ENCODE measurements at places on chromosomes 5 and 9.

DNA sequence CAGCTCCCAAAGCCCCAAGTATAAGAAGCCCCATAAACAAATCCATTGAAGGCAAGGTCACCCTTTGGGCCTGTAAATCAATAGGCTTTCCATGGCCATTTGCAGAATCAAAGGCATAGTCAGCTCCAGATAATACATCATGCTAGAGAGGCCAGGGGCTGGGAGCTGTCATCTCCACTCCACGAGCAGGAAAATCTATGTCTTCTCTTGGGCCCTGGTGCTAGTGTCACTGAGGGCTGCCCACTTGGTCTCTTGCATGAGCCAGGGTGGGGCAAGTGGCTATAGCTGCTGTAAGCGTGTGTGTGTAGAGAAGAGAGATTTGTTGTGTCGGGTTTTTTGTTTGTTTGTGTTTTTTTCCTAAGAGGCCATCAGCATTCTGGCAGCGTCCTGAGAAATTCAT, 90.0 kb upstream of the ZNF618 start:
- DNase-seq: no peak

DNA sequence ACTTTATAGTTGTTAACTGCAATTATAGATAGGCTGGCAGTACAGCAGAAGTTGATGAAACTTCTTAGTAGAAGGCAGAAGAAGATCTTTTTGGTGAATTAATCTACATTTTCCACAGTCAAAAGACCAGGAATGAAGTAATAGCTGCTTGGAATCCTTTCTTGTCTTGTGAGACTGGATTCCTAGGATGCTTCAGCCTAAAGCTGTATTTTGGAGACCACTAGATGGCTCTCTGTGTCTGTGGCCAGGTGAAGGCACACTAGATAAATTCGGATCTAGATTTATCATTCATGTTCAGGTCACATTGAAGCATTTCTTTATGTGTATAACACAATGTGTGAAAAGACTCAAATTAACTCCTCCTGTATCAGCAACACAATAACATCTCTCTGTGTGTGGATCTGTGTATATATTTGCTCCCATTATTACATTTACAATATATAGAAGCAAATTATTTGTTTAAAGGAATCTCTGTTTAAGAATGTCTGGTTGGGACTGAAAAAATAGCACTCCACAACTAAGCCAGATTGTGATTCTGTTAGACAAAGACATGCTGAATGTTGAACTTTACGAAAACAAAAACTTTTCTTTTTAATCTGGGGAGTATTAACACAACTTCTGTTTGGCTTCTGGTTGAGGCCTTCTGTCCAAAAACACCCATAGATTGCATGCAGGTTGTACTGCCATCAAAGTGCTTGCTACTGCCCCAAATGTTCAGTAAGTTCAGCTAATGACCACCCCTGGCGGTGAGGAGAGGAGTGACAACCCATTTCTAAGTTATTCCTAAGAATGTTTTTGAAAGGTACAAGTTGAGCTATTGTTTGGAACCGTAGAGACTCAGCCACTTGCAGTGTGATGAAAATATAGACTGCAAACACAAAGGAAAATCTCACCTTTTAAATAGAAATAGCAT, 10.6 kb downstream of the GRIN3A start:
- no peak for DNase-seq

GRCh38 chr5:91591076-91591475, 208.0 kb upstream of the ARRDC3 start:
- no peak for DNase-seq

- no peak for DNase-seq
These were observed 845.3 kb upstream of the PTPRD start for GRCh38 chr9:11457825-11458790.

GRCh38 chr5:138905541-138905940, 30.4 kb upstream of the LRRTM2 start:
- no peak for DNase-seq

DNA sequence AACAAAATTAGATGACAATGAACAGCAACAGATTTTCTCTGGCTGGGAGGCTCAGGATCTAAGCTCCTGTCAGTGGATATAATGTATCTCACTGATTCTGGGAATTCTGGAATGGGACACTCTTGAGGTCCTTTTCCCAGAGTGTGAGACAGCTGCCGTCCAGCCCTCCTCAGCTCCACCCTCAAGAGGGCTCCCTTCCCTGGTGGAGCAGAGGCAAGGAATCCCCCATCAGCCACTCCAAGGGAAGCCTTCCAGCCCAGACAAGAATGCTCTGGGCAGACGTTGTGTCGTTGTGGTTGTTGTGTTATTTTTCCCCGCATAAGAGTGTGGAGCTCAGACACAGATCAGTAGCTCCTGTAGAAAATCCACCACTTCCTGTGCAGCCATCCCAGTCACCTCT, 47.7 kb upstream of the ATP10B start:
- no peak for DNase-seq

DNA sequence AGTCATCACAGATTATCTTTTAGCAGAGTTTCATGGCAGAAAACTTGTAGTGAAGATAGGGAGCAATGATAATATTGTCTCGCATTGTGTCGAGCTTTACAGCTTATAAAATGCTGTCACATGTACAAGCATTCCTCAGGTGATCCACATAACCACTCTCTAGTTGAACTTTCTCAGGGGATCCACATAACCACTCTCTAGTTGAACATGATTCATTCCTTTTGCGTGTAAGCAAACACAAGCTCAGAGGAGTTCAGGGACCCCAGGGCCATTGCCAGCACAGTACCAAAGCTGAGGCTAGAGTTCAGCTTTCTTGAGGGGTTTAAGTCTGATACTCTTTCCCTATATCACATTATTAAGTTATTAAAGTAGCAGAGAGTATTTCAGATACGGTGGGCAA, 86.7 kb downstream of the CDH6 start:
- no peak for DNase-seq

DNA sequence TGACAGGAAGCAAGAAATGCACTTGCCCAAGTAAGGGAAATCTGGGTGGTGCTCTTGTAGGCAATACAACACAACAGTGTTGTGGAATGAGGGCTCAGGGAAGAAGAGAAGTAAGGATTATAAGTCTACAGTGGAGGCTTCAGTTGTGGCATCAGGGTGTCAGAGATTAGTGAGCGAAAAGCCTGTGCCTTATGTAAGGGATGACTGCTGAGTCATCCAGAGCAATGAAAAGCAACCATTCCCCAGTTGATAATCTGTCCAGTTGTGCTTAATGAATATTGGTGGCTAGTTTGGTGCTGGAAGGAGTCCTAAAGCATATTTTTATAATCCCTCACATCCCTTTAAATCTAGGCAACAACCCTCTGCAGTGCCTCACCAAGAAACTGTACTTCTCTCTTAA, 42.0 kb downstream of the FBXO38 start:
- DNase-seq: no peak

GRCh38 chr5:177260961-177261360, 42.6 kb downstream of the RAB24 start:
- DNase-seq: no peak

DNA sequence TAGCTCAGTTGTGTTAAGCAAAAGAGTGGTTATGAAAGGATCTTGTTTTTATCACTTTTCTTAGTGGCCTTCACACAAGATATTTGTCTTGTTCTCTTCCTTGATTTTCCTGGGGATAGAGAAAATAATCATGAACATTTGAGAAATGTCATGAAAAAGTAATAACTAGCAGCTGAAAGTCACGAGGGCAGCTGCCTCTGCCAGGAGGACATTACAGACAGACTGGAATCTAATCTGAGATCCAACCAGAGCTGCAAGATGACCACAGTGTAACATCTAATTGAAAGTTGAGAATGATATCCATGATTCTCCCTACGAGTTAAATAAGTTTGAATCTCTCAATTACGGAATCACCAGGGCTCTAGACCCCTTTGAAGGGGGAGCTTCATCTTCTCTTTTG, 274.9 kb downstream of the ARHGAP26 start:
- DNase-seq: no peak

- DNase-seq: no peak
These were observed 13.8 kb upstream of the ZDHHC11 start for GRCh38 chr5:864492-865167.

GRCh38 chr9:124932333-124932732, 8.6 kb downstream of the GOLGA1 start:
- DNase-seq: no peak

DNA sequence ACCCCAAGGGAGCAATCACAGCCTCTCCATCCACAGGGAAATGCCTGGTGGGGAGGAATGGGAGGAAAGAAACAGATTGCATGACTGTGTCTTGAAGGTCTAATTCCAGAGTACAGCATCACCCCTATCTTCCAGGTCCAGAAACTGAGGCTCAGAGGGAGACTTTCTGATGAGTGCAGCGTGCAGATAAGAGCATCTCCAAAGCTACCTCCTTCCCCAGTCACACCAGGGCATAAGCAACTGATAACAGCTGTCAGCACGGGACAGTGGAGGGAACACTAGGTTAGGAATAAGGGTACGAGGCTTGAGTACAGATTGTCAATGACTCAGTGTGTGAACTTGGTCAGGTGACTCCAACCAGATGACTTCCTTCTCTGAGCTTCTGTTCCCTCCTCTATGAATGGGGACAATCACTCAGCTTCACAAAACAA, 126.9 kb downstream of the KCNIP1 start:
- DNase-seq: no peak

DNA sequence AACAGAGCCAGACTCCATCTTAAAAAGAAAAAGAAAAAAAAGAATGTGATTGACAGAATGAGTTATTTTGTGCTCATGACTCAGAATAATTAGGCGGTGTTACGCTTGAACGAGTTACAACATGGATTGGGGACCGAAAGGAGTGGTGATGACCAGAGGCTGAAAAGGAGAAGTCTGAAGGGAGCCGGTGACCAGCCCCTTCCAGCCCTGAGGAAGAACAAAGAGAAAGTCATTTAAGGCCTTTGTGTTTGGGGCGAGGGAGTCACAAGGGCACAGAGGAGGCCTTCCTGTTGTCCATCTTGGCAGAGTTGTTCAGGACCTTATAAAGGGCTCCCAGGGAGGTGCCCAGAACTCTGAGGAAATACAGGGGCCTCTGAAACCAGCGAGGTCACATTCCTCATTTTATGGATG, 131.6 kb downstream of the GOLPH3 start:
- DNase-seq: no peak

- DNase-seq: no peak
These were observed 25.8 kb upstream of the LPCAT1 start for GRCh38 chr5:1549475-1550030.

DNA sequence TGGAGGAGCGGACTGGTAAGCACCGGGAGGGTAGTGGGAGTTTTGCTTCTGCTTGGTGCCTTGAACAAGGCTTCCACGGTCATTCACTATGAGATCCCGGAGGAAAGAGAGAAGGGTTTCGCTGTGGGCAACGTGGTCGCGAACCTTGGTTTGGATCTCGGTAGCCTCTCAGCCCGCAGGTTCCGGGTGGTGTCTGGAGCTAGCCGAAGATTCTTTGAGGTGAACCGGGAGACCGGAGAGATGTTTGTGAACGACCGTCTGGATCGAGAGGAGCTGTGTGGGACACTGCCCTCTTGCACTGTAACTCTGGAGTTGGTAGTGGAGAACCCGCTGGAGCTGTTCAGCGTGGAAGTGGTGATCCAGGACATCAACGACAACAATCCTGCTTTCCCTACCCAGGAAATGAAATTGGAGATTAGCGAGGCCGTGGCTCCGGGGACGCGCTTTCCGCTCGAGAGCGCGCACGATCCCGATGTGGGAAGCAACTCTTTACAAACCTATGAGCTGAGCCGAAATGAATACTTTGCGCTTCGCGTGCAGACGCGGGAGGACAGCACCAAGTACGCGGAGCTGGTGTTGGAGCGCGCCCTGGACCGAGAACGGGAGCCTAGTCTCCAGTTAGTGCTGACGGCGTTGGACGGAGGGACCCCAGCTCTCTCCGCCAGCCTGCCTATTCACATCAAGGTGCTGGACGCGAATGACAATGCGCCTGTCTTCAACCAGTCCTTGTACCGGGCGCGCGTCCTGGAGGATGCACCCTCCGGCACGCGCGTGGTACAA, 556 bp downstream of the PCDHGC3 start:
- peak; percentile 76 for DNase-seq

- no peak for DNase-seq
These were observed 246.8 kb upstream of the IRX1 start for GRCh38 chr5:3348576-3349535.

- DNase-seq: no peak
These were observed 32.2 kb downstream of the HRH2 start for GRCh38 chr5:175690025-175690424.

DNA sequence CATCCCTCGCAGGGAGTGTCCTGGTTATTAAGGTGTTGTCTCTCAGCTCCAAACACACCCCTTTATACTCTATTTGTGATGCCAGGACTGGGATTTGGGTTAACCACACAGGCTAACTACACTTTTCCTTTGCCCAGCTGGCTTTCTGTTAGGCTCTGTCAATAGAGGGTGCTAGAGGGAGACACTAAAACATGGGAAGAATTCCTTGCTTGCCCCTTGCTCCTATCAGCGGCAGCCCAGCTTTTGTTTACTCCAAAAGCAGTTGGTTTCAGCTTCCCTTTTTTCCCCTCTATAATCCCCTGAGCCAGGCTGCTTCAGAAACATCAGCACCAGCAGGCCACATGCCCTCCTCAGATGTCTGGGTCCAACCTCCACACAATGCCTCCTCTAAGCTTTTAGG, 297.1 kb downstream of the KCTD16 start:
- DNase-seq: no peak

- no peak for DNase-seq
These were observed 15.3 kb downstream of the BRD3 start for GRCh38 chr9:134052491-134052890.

Data from suprapubic skin (tissue), 4 donors.